NT2/D1 (cell line): ENCODE measurements at places on chromosomes 6 and 20.

DNA sequence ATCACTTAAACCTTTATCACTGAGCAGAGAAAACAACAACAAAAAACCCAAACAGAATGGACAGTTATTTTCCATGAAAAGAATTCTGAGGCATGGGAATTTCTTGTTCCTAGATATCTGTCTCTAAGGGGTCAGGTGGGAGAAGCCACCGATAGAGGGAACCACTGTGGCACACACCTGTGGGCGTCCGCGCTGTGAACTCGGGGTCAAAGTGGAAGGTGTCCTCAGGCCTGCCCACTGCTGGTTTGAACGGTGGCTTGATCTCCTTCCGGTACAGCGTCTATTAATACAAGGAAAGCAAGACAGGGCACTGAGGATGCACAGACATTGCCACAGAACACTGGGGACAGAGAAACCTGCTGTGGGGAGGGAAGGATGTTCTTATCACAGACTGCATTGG lies 76.5 kb upstream of the MPC1 start:
- no peak for DNase-seq

- no peak for DNase-seq
These were observed 753.9 kb downstream of the COL12A1 start for GRCh38 chr6:74451953-74452352.

- DNase-seq, result no peak
These were observed 37.8 kb upstream of the MARCKS start for GRCh38 chr6:113819169-113819830.

- no peak for DNase-seq
These were observed 214.9 kb upstream of the GMDS start for GRCh38 chr6:2460216-2460745.
